ENCODE measurements at places on chromosomes 4 and X.

- no peak for DNase-seq
Measured at GRCh38 chrX:15373976-15374375, 10.2 kb downstream of the VEGFD start.

DNA sequence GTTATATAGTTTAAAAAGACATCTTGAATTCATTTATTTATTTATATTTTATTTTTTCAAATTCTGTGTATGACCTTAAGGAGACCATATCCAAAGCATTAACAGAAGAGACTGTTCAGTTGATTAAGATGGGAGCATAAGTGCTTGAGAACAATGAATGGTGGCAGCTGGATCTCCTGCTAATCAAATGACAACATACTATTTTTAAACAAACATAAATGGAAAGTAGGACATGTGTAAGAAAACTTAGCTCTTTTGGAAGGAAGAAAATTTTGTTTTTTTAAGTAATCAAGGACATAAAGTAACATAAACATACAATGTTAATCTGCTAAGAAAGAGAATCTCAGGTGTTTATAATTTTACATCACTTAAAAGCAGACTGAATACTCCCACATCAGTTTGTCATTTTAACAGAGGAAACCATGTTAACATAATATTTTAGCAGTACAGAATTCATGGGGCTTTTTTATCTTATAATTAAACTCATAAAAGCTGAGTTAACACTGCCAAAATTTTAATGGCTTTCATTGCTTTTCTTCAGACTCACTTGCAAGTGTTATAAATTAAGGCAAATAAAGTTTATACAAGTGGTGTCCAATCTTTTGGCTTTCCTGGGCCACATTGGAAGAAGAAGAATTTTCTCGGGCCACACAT, 95.1 kb downstream of the MAD2L1 start:
- no peak for DNase-seq

- DNase-seq = no peak
Measured at GRCh38 chrX:108156082-108156481, 64.5 kb downstream of the ATG4A start.

- peak; percentile 80 for DNase-seq
Measured at GRCh38 chr4:146165840-146166239, 9.7 kb upstream of the LSM6 start.

GRCh38 chrX:73916931-73917667, 354.1 kb downstream of the CHIC1 start:
- DNase-seq = peak; percentile 84

DNA sequence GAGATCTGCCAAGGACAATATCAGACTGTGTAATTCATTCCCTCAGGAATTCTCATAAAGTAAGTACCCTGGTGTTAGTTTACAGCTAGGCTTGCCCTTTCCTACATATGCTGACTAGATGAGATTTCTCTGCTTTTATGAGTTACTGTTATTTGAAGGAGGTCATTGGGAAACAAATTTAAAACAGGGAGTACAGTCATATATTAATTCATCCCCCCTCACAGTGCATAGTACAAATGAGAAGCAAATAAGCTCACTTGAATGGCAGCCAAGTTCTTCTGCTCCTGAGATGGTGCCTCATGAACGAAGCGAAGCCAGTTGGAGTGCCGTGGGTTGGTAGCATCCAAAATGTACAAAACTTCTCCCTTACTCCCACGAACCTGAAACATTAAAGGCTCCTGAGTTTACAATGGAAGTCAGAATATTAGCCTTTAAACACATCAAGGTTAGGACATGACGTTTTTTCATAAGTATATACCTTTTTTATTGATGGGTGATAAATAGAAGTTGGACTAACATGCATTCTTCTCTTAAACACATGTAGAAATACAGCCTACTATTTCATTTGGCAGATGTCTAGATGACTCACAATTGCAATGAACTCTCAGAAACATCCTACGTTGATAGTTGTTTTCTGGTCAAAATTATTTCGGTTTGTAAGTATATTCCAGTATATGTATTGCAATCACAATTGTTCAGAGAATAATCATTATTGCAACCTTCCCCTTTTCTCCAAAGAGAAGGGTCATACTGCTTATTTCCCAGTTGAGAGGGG, 69.2 kb downstream of the PRDM5 start:
- no peak for DNase-seq

DNA sequence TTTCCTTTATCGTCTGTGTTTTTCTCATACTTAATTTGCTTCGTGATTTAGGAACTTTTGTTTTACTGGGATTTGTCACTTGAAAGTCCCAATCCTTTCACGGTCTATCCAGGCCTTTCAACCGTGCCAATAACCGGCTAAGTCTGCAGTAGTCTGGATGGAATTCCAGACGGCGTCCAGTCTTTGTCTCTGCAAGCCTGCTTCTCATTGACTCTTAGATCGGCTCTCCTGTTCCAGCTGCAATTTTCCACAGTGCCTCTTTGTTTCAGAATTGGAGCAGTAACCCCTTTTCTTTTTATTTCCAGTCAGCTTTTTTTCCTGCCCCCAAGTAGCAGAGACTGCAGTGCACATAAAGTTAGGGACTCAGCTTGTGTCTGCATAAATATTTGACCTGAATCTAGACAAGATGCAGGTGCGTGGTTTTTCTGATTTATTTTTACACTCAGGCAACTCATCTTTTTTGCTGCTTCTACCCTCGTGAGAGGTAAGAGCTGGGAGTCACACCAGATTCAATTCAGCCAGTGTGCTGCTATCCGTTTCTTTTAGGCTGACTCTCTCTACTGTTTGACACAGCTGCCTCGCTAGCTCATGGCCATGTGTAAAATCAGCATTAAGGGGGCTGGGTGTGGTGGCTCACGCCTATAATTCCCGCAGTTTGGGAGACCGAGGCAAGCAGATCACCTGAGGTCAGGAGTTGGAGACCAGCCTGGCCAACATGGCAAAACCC, 37.4 kb upstream of the DHRSX start:
- DNase-seq = no peak

DNA sequence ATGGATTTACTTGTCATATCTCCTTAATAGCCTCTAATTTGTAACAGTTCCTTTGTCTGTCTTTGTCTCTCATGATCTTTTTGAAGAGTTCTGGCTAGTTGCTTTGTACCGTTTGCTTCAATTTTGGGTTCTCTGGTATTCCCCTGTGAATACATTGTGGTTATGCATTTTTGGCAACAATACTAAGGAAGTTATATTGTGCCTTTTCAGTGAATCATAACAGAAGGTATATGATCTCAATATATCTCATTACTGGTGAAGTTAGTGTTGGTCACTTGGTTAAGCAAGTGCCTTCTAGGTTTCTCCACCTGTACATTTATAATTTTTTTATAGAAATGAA, 48.6 kb downstream of the DCLK2 start:
- peak; percentile 62 for DNase-seq

GRCh38 chr4:146633471-146633800, 5.3 kb upstream of the POU4F2 start:
- DNase-seq = no peak

- DNase-seq = no peak
Measured at GRCh38 chr4:25723409-25723808, 67.8 kb downstream of the SLC34A2 start.

- no peak for DNase-seq
Measured at GRCh38 chr4:53349091-53349491, 16.8 kb downstream of the SCFD2 start.

DNA sequence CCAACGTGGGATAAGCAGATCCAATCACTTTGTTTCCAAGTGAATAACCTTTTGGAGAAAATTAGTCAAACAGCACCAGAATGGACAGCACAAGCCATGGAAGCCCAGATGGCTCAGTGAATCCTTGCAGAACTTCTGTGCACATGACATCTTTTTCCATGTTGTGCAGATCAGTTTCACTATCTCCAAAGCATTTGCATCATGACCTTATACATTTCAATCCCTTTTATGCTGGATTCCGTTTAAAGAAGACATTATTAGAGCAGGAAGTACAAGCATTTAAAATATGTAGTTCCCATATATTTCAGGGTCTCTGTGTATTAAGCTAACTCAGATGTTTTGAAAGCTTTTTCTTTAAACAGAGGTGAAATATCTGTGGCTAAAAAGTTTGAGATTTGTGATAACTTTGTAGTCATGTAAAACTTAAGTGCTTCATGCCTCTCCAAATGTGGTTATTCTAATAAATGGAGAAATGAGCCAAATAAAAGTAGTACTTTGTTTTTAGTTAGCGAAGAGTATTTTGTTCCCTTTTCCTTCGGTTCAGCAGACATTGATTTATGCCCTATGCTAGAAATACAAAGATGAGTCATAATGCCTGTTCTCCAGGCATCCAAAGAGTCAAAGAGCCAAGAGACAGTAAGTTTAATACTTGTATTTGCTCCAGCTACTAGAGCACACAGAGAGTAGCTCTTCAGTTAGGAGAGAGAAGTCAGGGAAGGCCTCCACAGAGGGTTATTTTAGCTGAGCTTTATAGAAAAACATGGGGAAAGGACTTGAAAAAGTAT, 39.0 kb downstream of the PLAC8 start:
- peak; percentile 45 for DNase-seq

GRCh38 chr4:153634738-153635353, 49.2 kb upstream of the TLR2 start:
- no peak for DNase-seq

GRCh38 chrX:68929332-68930150, 100.7 kb downstream of the EFNB1 start:
- DNase-seq = peak; percentile 66

GRCh38 chrX:46354481-46354880, 190.7 kb downstream of the ZNF674 start:
- DNase-seq = no peak

DNA sequence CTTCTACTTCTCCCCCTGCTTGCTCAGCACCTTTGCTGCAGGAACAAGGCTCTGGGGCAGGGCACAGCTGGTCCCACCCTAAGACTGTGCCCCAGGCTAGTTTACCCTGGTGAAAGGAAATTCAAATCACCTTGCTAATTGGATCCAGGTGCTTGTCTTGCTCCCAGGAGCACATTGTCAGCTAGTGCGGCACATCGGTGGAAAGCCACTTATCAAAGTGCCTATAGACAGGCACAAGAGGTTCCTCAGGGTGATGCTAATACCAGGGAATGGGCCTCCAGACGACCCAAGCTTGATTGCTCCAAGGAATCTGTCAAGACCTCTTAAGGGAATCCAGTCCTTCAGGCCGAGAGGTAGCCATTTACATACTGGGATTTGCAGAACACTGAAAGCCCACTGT, 64.5 kb upstream of the PRPS1 start:
- DNase-seq = no peak

GRCh38 chr4:87243426-87244053, 23.1 kb upstream of the KLHL8 start:
- DNase-seq = no peak

GRCh38 chr4:139857021-139857420, 191.4 kb downstream of the MGST2 start:
- DNase-seq = no peak

DNA sequence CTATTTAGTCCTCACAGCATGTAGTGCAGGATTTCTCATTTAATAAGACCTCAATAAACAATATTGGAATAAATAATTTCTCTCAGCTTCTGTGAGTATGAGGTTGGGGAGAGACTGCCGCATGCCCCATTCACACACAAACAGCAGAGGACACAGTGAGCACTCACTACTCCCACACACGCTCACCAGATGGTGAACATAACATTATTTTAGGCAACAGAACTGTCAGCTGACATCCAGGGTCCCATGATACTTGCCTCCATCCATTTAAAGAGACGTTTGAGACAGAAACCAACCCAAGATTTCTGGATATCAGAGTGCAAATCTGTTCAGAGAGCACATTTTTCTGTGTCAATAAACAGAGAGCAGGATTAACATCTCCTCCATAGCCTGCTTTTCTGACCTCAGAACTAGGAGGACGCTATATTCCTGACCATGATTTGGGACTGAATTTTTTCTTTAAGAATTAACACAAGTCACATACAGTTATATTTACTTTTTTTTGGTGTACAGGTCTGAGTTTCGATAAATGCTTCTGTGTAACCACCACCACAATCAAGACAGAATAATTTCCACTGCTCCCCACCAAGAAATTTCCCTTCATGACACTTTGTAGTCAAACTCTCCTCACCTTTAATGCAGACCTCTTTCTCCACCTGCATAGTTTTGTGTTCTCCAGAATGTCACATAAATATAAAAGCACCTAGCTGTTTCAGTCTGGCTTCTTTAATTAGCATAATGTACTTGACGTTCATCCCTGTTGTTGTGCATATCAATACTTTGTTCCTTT, 16.7 kb downstream of the GPRIN3 start:
- no peak for DNase-seq

DNA sequence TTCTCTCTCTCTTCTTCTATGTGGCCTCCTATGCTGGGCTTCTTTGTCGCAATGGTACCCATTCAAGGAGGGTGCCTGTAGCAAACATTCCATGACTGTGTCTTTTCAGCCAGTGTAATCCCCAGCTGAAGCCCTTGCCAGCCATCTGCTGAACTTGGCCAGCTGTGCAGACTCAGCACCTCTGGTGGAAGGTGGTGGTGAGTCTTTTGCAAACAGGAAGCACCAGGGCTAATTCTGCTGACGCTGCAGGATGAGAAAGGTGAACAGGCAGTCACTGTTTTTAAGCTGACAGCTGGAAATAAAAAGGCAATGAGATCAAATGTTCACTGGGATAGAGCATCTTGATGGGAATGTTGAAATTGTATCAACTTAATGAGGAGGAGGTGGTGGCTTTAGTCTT, 298.7 kb upstream of the CLNK start:
- no peak for DNase-seq

DNA sequence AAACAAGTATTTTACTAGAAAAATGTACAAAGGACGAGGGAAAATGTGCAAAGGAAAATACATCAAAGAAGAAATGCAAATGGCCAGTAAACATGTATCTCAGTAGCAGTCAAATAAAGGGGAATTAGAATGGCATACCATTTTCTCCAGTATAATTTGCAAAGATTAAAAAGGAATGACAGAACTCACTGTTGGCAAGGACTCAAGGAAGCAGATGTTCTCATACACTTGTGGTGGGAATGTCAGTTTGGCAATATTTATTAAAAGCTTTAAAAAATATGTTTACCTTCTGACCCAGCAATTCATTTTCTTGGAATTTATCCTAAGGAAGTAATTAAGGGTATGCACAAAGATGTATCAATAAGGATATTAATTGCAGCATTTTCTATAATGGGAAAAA, 7.6 kb downstream of the CLCN5 start:
- no peak for DNase-seq

- no peak for DNase-seq
Measured at GRCh38 chrX:136662104-136662503, 14.1 kb downstream of the CD40LG start.

DNA sequence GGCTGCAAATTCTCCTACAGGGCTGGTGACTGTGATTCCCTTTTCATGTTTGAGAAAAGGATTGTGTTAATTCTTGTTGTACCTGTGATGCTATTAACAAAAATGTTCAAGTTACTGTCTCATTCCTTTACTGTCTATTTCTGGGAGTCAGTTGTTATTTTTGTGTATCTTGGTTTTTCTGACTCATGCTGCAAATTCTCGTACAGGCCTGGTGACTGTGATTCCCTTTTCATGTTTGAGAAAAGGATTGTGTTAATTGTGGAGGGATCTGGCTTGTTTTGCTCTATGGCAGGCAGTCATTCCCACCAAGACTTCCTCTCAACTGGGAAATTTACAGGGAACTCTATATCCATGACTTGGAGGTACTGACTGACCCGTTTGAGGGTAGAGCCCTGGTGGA, 693.4 kb upstream of the INTU start:
- DNase-seq = peak; percentile 49

GRCh38 chr4:130008461-130008860, 912.5 kb downstream of the C4orf33 start:
- no peak for DNase-seq

Measured in NCI-H226 (cell line).